NCI-H748 treated with DMSO at 0.1 percent for 48 hours (cell line): ENCODE measurements at places on chromosomes 6 and 20.
A peak's percentile ranks its signal among the peaks of the same experiment; 100 is the strongest.

DNA sequence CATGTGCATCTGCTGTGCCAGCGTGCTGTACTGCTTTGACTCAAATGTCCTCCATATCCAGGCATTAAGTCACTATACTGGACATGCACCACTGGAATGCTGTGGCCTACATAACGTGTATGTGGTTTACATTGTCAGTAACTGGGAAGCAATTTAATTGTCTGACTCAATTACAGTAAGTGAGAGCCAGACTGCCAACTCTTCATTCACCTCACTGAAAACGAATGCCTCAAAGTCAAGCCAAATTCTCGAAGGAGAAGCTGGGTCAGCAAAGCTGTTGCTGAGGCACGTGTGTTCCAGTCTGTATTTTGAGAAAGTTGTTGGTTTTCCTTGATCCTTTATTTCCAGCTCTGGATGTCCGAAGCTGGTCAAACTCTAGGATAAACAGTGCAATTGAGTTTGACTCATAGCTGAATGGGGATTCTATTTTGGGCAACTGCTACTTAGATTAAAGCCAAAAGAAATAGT is 534.3 kb downstream of the COL12A1 start:
- DNase-seq: no peak

DNA sequence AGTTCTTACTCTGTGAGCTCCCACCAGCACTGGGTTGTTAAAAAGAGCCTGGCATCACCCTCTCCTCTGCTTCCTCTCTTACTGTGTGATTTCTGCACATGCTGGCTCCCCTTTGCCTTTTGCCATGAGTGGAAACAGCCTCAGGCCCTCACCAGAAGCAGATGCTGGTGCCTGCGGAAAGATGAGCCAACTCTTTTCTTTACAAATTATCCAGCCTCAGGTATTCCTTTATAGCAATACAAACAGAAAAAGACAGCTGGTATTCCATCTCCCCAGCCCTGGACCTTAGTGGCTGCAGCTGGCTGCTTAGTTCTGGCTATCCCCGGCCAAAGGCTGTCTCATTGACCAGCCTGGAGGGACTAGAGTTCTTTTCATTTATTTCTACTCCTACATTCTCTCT is 129.1 kb downstream of the IMPG1 start:
- no peak for DNase-seq

DNA sequence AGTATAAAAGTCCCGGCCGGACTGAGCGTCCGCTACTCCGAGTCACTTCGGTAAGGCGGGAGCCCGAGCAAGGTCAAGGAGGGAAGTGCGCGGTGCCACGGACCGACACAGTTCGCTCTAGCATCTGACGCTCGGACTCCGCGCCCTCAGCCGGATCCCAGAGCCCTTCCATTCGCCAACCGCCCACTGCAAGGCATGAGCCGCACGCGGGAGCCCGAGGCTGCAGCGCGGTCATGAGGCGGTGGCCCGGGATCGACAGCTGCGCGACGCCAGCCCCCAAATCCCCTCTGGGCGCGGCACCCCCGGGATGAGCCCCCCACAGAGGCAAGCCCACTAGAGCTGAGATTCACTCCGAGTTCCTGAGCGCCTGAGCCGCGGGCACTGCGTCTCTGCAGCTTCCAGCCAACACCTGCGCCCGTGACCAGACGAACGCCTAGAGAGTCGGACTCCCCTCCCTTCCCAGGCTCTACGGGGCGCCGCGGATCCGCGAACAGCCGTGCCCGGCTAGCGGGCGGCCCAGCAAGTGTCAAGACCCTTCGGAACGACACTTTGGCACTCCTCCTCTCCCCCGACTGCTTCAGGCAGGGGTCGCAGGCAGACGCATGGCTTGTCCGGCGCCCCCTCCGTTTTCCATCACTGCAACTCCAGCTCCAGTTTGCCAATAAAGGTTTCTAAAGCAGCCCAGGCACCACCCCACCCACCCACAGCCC is 725 bp upstream of the ISM1 start:
- no peak for DNase-seq

- DNase-seq: no peak
These were observed 30.2 kb downstream of the TRAM2 start for GRCh38 chr6:52546678-52547077.

GRCh38 chr6:97128507-97128906 is 154.5 kb downstream of the MMS22L start:
- no peak for DNase-seq

DNA sequence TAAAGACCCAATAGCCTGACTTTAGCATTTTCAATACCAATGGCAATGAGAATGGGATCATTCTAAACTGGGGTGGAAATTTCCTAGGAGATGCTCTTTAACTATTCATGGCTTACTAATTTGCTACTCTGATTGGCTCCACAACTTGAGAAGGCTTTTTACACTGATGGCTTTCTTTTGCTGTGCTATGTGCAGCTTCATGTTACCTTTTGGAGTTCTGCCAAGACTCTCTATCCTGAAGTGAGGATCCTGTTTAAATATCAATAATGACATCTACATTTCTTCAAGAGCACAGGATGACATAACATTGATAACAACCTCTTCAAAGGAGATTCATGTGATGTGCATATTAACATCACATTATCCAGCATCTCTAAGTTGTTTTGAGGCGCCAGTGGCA is 43.4 kb upstream of the SIRPG start:
- DNase-seq: peak; percentile 81

GRCh38 chr6:89554106-89554505 is 84.4 kb downstream of the LYRM2 start:
- DNase-seq: no peak

GRCh38 chr6:25170640-25171039 is 108.5 kb upstream of the CARMIL1 start:
- DNase-seq: no peak

DNA sequence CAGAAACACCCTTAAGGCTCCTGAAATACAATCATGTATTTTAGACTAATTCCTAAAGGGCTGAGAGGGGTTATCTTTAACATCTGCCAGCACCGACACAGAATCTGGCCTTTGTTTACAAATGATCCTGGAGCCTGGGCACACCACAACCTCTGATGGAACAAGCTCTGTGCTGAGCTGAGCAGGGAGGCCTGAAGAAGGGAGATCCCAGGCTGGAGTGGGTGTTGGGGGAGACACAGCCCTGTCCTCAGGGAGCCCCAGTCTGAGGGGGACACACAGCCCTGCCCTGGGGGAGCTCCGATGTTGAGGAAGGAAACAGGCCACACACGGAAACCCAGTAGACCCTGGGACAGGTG is 130.5 kb downstream of the VEGFA start:
- no peak for DNase-seq

- no peak for DNase-seq
These were observed 88.8 kb upstream of the SIRPA start for GRCh38 chr20:1806456-1806855.

GRCh38 chr20:16966276-16966880 is 218.2 kb downstream of the OTOR start:
- DNase-seq: no peak

- no peak for DNase-seq
These were observed 18.9 kb downstream of the ENTPD6 start for GRCh38 chr20:25214426-25214790.

- no peak for DNase-seq
These were observed 101.6 kb upstream of the CD93 start for GRCh38 chr20:23187751-23188150.

DNA sequence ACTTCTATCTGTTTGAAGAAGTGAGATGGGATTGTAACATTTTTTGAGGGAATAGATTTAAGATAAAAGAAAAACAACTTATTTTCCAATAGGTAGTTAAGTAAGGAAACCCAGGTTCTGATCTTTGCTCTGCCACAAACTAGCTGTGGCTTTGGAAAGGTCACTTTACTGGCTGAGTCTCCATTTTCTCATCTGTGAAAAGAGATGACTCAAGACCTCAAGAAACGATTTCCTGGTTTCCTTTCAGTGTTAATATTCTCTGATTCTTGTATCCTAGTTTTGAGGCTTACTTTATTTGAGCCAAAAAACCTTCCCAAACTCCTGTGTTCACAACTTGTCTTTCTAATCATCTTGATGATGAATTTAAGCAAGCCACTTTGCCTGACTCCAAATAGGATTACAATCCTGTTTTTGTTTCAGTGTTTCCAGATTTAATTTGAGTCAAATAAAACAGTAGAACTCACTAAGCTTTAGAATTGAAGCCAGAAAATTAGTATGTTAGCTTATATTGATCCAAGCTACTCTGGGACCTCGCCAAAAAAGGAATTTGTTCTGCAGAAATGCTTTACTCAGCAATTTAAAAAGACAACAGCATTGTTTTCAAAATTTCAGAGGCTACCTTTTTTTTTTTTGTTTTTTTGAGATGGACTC is 51.1 kb downstream of the ENPP1 start:
- DNase-seq: no peak

DNA sequence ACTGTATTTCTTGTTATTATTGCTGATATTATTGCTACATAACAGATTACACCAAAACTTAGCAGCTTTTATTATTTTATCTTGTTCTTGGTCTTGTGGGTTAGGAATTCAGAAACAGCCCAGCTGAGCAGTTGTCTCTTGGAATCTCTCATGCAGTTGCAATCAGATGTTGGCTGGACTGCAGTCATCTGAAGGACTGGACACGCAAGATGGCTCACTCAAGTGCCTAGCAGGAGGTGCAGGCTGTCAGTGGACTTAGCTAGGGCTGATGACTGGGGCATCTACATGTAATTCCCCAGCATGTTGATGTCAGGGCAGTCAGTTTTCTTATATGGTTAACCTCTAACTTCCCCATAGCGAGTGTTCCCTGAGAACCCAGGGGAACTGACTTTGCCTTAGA is 128.6 kb upstream of the PLCB4 start:
- no peak for DNase-seq

DNA sequence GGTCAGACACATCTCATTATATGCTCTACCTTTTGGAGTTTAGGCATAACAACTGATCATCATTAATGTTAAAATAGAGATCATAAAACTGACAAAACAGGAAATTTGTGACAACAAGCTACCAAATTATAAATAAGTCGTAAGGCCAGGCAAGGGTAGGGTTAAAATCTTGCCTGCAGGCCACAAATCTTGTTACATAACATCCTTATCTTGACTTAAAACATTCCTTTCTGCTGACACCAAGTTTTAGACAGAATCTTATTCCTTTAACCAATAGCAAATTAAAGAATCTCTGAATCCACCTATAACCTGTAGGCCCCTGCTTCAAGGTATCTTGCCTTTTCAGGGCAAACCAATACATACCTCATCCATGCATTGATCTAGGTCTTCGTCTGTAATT is 32.5 kb upstream of the NKAIN2 start:
- no peak for DNase-seq

DNA sequence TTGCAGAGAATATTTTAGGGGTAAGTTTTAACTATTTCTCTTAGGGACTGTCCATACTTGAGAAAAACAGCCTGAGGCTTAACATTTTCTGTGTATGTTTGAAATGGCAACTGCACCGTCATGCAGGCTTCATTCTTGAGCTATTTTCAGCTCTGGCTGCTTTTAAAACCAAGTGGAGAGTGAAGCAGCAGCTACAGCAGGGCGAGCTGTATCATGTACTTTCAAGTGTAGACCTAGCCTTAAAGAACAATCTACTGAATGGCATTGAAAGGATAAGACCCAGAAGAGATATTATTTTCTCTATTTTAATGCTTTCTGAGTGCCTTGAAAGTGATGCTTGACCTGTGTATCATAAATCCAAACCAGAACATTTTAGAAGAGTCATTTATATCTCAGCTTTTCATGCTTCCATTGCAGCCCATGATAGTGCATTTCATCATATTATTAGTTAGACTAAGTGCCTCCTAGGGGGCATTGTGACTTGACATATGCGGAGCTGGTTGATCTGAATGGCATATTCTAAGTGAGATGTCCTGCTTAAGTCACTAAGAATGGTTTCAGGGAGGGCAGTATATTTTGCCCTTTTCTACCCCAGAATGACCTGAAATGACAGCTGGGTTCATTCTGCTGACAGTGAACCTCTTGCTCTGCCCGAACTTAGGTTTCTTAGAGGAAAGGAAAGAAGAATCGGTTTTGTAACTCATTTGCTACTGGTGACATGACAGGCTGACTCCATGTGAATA is 85.3 kb downstream of the NKAIN2 start:
- no peak for DNase-seq

GRCh38 chr6:148513145-148514071 is 170.8 kb downstream of the SASH1 start:
- no peak for DNase-seq

DNA sequence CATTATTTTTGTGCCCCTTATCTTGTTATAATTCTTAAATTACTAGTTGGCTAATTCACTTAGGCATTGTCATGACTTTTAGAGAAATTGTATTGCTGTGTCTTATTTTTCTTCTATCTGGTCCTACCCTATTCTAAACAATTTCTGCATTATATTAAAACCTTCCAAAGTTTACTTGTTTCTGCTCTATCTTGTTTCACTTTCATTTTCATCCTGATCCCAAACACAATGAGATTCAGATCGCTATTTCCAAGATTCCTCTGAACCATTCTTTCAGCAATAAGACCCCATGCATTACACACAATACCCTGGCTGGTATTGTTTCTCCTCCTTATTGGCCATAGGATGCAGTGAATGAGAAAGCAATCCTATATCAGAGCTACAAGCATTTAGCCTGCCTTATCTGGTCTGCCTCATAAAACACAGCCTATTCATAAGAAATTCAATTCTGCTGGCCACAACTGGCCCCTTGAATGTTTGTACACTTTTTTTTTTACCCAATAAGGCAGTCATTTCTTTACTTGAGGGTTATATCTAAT is 69.9 kb upstream of the POU3F2 start:
- DNase-seq: no peak

GRCh38 chr6:151290877-151291721 is 51.3 kb downstream of the AKAP12 start:
- no peak for DNase-seq

DNA sequence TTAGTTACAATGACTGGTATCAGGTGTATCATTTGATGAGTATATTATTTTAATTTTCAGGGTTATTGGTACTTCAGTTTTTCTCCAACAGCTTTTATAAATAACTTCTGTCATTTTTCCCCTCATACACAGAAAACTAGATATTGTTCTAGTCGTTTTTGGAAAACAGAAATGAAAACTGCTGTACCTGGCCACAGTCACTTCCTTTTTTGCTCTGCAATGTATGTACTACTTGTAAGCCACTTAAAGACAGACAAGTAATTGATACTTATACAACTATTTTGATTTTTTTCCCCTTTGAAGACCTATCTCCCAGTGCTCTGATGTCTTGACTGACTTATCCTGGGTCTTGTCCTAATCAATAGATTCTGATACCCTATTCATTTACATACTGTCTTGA is 218.6 kb upstream of the RUNX2 start:
- DNase-seq: no peak

- DNase-seq: no peak
These were observed 1.6 kb upstream of the EYA2 start for GRCh38 chr20:46893051-46893450.

GRCh38 chr20:42067596-42067995 is 449.4 kb upstream of the CHD6 start:
- no peak for DNase-seq

GRCh38 chr6:35736253-35736894 is 458 bp upstream of the ARMC12 start:
- DNase-seq: peak; percentile 50

- DNase-seq: no peak
These were observed 2.4 kb downstream of the CD93 start for GRCh38 chr20:23083553-23084220.

- no peak for DNase-seq
These were observed 784.2 kb downstream of the KIF16B start for GRCh38 chr20:15789079-15789478.

- DNase-seq: no peak
These were observed 119.0 kb upstream of the MCHR2 start for GRCh38 chr6:100112855-100113508.
